ENCODE measurements at places on chromosomes 11 and 22.
A peak's percentile ranks its signal among the peaks of the same experiment; 100 is the strongest.

DNA sequence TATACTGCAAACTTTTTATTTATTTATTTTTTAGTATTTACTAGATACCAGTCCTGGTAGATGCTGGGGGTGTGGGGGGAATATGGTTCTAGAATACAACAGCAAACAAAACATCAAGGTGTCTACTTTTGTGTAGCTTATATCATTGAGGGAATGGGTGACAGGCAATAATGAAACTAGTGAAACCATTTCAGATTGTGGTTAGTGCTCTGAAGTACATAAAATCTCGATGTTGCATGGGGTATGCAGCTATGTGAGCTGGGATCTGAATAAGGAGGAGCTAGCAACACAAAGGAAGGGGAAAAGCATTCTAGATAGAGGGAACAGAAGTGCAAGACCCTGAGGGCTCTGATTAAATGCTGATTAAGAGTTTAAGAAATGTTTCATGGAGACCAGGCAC is 103.5 kb downstream of the WT1 start:
- no peak for DNase-seq

GRCh38 chr11:47267876-47268275 is 2.1 kb upstream of the MADD start:
- no peak for DNase-seq

- DNase-seq = no peak
Observed at GRCh38 chr11:66218036-66218435, 50.4 kb upstream of the RAB1B start.

DNA sequence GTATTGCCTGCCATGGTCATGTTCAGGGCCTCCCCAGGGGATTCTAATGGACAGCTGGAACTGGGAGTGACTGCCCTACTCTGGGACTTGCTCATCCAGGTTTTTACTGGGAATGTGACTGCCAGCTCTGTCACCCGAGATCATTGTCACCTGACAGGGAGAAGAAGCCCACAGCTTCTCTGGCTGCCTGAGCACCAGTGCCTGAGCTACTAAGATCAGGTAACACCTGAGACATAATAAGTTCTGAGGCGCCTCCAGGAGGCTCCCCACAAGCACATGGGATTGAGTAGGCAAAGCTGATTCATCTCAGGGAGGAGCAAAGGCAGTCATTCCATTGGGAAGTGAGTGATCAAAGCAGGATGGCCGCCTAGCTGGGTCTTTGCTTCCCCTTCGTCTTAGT is 84.2 kb upstream of the GALNT18 start:
- no peak for DNase-seq

DNA sequence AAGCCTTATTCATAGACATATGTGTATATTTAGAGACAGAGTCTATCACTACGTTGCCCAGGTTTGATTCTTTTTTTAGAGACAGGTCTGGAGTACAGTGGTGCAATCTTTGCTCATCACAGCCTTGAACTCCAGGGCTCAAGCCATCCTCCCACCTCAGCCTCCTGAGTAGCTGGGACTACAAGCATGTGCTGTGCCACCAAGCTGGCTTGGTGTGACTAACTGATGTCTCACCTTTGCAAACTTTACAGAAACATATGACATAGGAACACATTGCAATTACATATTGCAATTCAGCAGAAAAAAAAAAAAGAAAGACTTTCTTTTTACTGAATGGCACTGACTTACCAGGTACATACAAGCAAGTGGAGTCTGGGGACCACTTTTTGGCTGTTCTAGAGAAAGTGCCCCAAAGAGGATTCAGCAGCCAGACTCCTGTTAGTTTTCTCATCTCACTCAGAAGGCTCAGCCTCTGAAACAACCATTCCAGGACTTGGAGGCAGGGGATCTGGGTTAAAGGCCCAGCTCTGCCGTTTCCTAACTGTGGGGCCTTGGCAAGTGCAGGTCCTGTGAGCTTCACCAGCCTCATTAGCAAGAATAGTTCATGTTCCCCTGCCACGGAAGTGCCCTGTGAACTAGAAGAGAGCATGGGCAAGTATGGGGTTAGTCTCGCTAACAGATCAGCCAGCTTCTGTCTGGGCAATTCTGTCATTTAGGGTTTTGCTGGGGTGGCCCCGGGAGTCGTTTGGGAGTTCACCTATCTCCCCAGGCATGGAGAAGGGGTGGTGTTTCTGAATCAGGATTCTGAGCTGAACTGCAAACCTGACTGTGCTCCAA is 11.3 kb upstream of the NFAM1 start:
- DNase-seq = no peak

- DNase-seq = no peak
Observed at GRCh38 chr11:19727246-19727645, 14.6 kb downstream of the NAV2 start.

DNA sequence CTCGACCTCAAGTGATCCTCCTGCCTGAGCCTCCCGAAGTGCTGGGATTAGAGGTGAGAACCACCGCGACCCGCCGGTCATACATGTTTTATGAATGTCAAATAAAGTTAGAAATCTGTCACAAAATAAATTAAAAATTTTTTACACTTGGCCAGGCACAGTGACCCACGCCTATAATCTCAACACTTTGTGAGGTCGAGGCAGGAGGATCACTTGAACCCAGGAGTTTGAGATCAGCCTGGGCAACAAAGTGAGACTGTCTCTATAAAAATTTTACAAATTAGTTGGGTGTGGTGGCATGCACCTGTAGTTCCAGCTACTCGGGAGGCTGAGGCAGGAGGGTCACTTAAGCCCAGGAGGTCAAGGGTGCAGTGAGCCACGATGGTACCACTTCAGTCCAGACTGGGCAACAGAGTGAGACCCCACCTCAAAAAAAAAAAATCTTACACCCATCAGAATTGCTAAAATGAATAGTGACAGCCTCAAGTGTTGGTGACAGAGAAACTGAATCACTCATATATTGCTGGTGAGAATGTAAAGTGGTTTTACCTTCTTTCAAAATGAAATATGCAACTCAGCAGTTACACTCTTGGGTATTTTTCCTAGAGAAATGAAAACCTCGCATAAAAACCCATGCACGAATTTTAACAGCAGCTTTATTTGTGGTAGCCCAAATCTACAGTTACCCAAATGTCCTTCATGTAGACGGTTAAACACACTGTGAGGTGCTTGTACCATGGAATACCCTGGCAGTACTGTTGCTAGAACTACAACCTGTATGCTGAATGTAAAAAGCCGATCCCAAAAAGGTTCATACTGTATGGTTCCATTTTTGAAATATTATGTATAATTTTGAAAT is 55.4 kb downstream of the MED15 start:
- DNase-seq = no peak

- no peak for DNase-seq
Observed at GRCh38 chr11:3074912-3075589, 17.8 kb upstream of the CARS1 start.

DNA sequence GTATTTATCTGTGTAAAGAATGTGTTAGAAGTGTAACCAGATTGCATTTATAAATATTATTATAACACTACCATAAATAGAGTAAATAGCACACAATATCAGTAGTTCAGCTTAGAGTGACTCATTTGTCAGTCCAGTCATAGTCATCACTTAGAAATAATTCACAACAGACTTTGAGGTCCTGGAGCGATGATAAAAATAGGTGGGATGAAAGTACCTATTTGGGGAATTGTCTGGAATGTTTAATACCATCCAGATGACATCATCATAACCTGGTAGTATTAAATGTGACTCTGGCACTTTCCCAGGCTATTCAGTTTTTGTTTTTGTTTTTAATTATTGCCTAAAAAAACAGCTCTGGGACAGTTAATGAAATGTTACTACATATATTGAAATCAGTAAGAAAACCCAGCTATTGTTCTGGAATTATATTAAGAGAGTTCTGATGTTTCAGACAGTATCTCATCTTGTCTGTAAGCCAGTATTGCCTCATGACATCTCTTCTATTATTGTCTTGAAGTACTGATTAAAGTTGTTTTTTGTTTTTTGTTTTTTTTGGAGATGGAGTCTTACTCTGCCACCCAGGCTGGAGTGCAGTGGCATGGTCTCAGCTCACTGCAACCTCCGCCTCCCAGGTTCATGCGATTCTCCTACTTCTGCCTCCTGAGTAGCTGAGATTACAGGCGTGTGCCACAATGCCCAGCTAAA is 74.8 kb downstream of the SIK2 start:
- no peak for DNase-seq

DNA sequence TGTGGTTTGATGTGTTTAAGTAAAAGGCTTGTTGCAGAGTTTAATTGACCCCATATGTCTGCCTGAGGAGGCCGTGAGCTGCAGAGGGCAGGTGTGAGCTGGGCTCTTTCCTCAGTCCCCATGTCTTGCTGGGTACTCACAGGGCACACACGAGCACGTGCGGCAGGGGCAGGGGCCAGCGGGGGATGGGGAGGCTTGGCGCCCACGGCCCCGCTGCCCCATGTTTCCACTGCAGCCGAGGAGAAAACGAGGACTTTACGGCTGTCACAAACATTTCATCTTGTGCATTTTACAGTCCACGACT is 24.7 kb upstream of the CCDC188 start:
- DNase-seq = no peak

GRCh38 chr11:129271030-129271429 is 78.9 kb upstream of the ARHGAP32 start:
- no peak for DNase-seq

DNA sequence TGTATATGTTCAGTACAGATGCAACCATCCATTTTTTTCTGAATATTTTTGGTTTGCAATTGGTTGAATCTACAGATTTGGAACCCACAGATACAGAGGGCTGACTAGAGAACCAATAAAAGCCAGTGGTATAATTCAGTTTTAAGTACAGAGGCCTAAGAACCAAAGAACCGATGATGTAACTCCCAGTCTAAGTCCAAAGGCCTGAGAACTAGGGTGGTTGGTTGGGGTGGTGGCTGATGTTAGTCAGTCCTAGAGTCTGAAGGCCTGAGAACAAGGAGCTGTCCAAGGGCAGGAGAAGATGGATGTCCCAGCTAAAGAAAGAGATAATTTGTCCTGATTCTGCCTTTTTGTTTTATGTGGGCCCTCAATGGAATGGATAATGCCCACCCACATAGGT is 48.7 kb upstream of the LIN7C start:
- DNase-seq = no peak

DNA sequence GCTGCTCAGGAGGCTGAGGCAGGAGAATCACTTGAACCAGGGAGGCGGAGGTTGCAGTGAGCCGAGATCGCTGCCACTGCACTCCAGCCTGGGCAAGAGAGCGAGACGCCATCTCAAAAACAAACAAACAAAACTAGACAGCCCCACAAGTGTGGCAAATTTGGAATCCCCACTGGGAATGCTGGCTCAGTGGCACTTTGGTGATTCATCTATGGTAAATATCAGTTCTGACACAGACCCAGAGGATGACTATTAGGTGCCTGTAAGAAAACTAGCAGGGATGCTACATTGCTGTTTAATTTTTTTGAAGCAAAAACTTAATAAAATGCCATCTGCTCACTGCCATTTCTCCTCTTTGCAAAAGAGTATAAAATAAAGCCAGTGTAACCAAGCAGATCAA is 107.9 kb downstream of the NAT10 start:
- no peak for DNase-seq

GRCh38 chr11:69250186-69251056 is 43.5 kb upstream of the MYEOV start:
- no peak for DNase-seq

DNA sequence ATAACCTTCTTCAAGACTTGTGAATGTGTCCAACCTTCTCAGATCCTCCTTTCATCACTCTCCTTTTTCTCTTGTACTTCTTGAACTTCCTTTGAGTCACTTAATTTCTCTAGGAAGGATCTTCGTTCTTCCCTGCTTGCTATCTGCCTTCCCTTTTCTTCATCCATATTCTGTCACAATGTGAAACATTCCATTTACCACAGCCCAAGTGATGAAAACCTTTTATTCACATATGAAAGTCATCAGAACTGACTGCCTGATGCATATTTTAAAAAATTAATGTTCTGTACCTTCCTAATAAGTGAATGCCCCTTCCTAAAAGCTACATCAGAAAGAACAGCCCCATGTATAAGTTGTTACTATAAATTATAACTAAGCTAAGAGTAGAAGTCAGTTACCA is 520.4 kb upstream of the LUZP2 start:
- DNase-seq = no peak

- peak; percentile 21 for DNase-seq
Observed at GRCh38 chr22:24554313-24555164, at the start of gene GUCD1. GUCD1 (minus strand) TSS chr22:24555138; CDS start chr22:24554991, 147 bp downstream.

All from activated T-cell treated with anti-CD3 and anti-CD28 coated beads for 24 hours (primary cell).